Activated CD4-positive, alpha-beta memory T cell treated with anti-CD3 and anti-CD28 coated beads, Interleukin-2, amount 10 ng/mL, durations not matched to agents 7 days and 5 days (primary cell): ENCODE measurements at places on chromosomes 7 and 10.

GRCh38 chr10:24152270-24152669, 56.7 kb upstream of the KIAA1217 start:
- DNase-seq = no peak

GRCh38 chr7:51213618-51214017, 103.0 kb downstream of the COBL start:
- DNase-seq = no peak

DNA sequence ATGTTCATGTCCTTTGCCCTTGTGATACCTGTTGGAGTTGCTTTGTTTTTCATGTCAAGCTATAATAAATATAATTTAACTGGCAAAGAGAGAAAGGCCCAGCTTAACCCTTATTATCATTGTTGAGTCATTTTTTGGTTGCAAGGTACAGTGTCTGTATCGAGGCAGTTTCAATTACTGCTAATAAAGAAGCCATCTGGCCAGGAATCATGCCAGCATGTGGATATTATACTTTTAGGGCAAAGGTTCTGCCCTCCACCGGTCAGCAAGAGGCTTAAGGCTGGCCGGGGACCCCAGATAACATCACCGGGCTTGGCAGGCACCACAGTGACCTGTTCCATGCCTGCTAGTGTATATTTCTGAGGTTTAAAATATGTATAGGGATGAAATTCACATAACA, 9.0 kb upstream of the CYP3A4 start:
- DNase-seq = no peak

- DNase-seq = no peak
Observed at GRCh38 chr7:5619419-5620130, 161.9 kb downstream of the RNF216 start.

DNA sequence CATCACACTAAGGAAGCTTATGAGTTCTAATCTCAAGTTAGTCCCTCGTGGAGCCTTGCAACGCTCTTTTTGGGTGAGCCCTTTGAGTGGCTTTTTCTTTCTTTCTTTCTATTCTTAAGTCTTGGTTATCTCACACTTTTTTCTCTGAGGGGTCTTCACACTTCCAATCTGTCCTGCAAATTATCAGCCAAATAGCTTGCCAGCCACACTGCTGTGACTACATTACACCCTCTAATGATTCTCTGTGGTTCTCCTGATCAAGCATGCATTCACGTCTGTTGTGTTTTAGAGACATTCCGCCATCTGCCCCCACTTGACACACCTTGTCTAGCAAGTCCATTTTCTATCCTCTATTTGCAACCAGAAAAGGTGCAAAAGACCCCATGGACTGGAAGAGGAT, 340.2 kb downstream of the THSD7A start:
- no peak for DNase-seq

DNA sequence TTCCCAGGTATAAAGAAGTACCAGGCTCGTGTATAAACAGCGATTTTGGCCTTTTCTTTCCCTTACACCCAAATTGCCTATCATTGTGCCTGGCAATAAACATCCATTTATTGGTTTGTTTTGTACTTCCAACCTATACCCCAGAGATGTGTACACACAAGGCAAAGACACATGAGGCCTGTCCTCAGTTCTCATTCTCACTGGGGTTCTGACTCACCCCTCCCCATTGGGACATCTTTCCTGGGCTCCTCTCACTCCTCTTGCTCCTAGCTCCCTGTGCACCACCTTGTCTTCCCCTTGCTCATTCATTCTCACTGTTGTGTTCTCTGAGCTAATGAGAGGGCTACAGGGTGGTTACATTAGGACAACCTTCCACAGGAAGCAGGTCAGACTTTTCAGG, 240.7 kb downstream of the ANK3 start:
- no peak for DNase-seq

GRCh38 chr10:104036518-104037260, 49.0 kb downstream of the COL17A1 start:
- DNase-seq = peak; percentile 14
